B cell (primary cell): ENCODE measurements at places on chromosomes 5 and 9. TPM values are rescaled to one million over a fixed set of nuclear protein-coding genes. Genes with fewer than 3 reads are reported as not detected.

- no peaks in the 10 kb centered on the region for H3K4me1 ChIP-seq
- H3K27me3 ChIP-seq: no peaks in the 10 kb centered on the region
- no peak overlapping the region for H3K27ac ChIP-seq
- no peak overlapping the region for H3K4me3 ChIP-seq
These were observed 161.0 kb downstream of the SPATA31D1 start for GRCh38 chr9:82149501-82149946.

GRCh38 chr9:36141288-36141687 lies 4.8 kb downstream of the GLIPR2 start:
- H3K27ac ChIP-seq: peak overlapping the region; percentile 92
- H3K4me1 ChIP-seq: peaks cover 70% of the 10 kb centered on the region
- H3K4me3 ChIP-seq: no peak overlapping the region
- no peaks in the 10 kb centered on the region for H3K36me3 ChIP-seq
- H3K27me3 ChIP-seq: no peaks in the 10 kb centered on the region

Gene GTF2H2C
- 13.2 and 23.8 TPM in 2 replicates for polyA plus RNA-seq

Gene COL23A1
- polyA plus RNA-seq: 0.07 TPM in 1 of 2 replicates, not detected in the other

DNA sequence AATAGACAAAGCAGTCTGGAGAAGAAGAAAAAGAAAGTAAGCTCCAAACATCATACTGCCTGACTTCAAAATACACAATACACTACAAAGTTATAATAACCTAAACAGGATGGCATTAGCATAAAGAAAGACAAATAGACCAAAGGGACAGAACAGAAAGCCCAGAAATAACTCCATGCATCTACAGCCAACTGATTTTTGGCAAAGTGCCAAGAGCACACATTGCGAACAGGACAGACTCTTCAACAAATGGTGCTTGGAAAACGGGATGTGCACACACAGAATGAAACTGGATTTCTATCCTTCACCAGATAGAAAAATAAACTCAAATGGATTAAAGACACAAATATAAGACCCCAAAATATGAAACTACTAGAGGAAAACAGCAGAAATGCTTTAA lies 66.6 kb upstream of the SPATA31E1 start:
- no peaks in the 10 kb centered on the region for H3K36me3 ChIP-seq
- H3K27ac ChIP-seq: no peak overlapping the region
- no peak for DNase-seq
- no peaks in the 10 kb centered on the region for H3K4me1 ChIP-seq
- H3K4me3 ChIP-seq: no peak overlapping the region
- H3K27me3 ChIP-seq: no peaks in the 10 kb centered on the region

DNA sequence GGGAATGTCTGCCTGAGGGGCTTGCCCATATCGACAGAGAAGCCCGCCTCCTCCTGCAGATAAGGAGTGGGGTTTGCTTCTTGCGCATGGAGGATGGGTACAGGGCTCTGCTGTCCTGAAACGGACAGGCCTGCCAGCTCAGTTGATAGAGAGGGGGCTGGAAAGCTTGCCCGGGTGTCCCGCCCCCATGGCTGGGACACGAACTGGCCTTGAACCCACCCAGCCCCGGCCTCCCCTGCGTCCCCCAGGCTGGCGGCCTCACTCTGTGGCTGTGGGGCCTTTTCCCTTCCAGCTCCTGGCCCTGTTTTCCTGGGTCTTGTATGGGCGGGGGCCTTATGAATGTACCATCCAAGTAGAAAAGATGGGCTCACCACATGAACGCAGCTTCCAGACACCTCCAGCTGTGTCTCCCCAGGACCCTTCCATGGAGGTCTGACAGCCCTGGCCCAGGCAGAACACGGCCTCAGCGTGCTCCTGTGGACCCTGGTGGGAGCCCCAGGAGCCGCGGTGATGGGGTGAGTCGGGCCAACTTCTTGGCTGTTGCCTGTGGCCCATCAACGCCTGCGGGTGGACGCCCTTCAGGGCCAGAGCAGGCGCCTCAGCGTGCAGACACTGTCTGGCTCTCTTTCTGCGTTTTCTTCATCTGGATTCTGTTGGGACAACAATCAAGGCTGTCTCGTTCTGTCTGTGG lies 15.9 kb upstream of the SLC2A6 start:
- DNase-seq: no peak
- H3K27ac ChIP-seq: no peak overlapping the region
- no peaks in the 10 kb centered on the region for H3K36me3 ChIP-seq
- H3K27me3 ChIP-seq: no peaks in the 10 kb centered on the region
- H3K4me3 ChIP-seq: no peak overlapping the region
- H3K4me1 ChIP-seq: no peaks in the 10 kb centered on the region

Gene PHF24
- polyA plus RNA-seq: not detected in 2 replicates

- H3K4me1 ChIP-seq: no peaks in the 10 kb centered on the region
- no peak overlapping the region for H3K4me3 ChIP-seq
- H3K27ac ChIP-seq: no peak overlapping the region
- no peaks in the 10 kb centered on the region for H3K36me3 ChIP-seq
These were observed 38.1 kb upstream of the SPATA31D4 start for GRCh38 chr9:81890104-81890503.

DNA sequence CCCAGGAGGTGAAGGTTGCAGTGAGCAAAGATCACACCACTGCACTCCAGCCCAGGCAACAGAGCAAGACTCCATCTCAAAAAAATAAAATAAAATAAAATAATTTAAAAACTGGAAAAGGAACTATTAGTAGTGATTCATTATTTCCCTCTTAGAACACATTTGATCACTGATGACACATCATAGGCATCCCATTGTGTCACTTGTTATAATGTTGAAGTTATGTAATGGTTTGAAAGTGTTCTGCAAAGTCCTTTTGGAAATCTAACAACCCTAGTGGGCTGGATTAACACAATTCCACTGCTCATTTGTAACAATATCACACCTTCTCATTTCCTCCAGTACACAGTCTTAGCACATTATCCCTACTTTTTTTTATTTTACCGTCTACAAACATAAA lies 81.8 kb upstream of the LMNB1 start:
- no peaks in the 10 kb centered on the region for H3K27me3 ChIP-seq
- no peak overlapping the region for H3K4me3 ChIP-seq
- H3K36me3 ChIP-seq: no peaks in the 10 kb centered on the region
- no peaks in the 10 kb centered on the region for H3K4me1 ChIP-seq

DNA sequence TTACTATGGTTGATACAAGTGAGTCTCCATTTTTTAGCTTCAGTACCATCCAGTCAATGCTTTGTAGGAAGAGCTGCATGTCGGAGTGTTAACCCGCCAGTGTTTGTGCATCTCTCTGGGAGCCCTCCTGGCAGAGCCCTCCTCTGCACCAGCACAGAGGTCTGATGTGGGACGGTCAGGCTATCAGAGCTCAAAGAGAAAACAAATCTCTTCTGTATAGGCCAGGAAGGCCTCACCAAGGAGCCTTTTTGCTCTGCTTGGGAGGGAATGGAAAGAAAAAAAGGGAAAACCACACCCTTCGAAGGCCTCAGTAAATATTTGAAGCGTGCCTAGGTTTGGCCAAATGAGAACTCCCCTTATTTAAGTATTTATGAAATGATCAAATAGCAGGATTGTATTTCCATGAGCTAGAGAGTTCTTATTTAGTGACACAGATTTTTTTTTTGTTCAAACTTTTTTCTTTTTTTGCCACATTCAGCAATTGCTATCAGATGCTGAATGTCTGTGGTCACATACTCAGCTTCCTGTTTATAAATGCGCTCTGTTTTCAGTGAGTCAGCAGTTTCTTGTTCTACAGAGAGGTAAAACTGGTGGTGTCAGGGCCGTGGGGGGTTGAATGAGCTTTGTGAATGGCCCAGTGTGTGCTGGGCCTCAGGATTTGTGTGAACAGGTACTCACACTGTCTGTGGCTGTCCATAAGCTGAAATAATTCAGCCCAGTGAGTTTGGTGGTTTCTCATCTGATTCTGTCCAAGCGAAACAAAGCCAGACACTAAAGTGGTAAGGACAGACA lies 226.6 kb downstream of the SNX18 start:
- DNase-seq: peak; percentile 51
- H3K27me3 ChIP-seq: no peaks in the 10 kb centered on the region
- peaks cover 20% of the 10 kb centered on the region for H3K4me1 ChIP-seq
- no peaks in the 10 kb centered on the region for H3K36me3 ChIP-seq
- no peak overlapping the region for H3K27ac ChIP-seq

Gene LCN9
- not detected in 2 replicates for polyA plus RNA-seq

Gene CATSPER3
- 1.1 and 1.3 TPM in 2 replicates for polyA plus RNA-seq

Gene NOXA1
- polyA plus RNA-seq: 5.1 and 7.7 TPM in 2 replicates

GRCh38 chr5:146103594-146103993 lies 1.8 kb downstream of the PLAC8L1 start:
- no peak overlapping the region for H3K4me3 ChIP-seq
- H3K36me3 ChIP-seq: no peaks in the 10 kb centered on the region
- no peaks in the 10 kb centered on the region for H3K4me1 ChIP-seq
- H3K27me3 ChIP-seq: no peaks in the 10 kb centered on the region
- no peak for DNase-seq

GRCh38 chr5:91118796-91119195 lies 264.3 kb downstream of the ARRDC3 start:
- DNase-seq: no peak
- H3K27me3 ChIP-seq: no peaks in the 10 kb centered on the region

- no peak overlapping the region for H3K4me3 ChIP-seq
- no peaks in the 10 kb centered on the region for H3K4me1 ChIP-seq
- no peaks in the 10 kb centered on the region for H3K36me3 ChIP-seq
- H3K27me3 ChIP-seq: no peaks in the 10 kb centered on the region
- DNase-seq: no peak
- H3K27ac ChIP-seq: no peak overlapping the region
These were observed 145.7 kb downstream of the ZSWIM6 start for GRCh38 chr5:61477788-61478187.

Gene ZNF608
- polyA plus RNA-seq: 8.5 and 18.8 TPM in 2 replicates

DNA sequence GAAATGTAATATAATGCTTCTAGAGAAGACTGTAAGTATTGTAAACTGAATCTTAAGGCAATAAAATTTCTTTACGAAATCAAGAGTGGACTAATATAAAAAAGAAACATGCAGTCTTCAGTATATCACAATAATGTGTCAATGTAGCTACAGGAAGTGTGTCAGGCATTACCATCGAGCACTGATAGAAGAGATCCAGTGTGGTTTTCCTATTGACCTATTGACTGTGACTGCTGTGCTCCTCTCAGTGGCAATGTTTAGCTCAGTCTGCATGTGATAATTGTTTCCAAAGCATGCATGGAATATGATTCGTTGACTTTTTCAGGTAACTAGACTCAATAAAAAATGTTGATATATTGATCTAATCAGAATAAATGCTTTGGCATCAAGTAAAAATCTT lies 20.3 kb upstream of the PCSK1 start:
- no peak overlapping the region for H3K27ac ChIP-seq
- no peaks in the 10 kb centered on the region for H3K36me3 ChIP-seq
- no peaks in the 10 kb centered on the region for H3K27me3 ChIP-seq
- DNase-seq: no peak

DNA sequence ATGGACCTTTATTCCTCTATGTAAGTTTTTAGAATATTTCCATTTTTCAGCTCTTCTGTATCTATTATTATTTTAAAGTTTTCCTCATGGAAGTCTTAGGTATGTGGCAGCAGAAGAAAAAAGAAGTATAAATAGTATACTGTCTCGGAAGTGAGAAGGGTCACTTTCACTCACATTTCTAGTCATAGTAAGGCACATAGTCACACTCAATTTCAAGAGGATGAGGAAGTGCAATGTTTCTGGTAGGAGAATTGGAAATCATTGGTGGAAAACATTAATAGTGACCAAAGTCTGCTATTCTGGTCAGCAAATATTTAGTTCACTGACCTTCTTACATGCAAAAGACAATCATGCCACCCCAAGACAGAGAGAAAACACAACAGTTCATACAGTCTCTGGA lies 35.2 kb upstream of the TNFSF8 start:
- no peaks in the 10 kb centered on the region for H3K36me3 ChIP-seq
- no peak overlapping the region for H3K27ac ChIP-seq
- H3K4me3 ChIP-seq: no peak overlapping the region
- H3K27me3 ChIP-seq: no peaks in the 10 kb centered on the region

DNA sequence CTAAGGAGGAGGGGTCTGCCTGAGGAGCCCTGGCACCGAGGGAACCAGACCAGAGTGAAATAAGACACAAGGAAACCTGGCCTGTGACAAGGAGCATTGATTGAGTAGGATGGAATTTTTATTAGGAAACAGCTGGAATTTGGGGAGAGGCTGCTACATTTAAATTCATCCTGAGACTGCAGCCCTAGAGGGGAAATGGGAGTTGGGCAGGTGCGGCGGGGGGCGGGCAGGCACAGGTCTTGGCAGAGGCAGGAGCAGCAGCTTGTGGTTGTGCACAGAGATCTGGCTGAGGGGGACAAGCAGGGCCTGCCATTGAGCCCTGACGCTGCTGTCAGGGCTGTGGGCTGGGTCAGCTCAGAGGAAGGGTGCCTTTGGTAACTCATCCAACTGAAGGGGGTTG lies 71.6 kb downstream of the PCDH1 start:
- no peak for DNase-seq
- no peak overlapping the region for H3K4me3 ChIP-seq
- no peaks in the 10 kb centered on the region for H3K27me3 ChIP-seq

GRCh38 chr5:76874088-76874581 lies 24.3 kb downstream of the S100Z start:
- H3K4me1 ChIP-seq: peaks cover 20% of the 10 kb centered on the region
- no peak overlapping the region for H3K4me3 ChIP-seq
- peak; percentile 65 for DNase-seq

Gene ELAVL2
- not detected in 2 replicates for polyA plus RNA-seq
